CD4-positive, alpha-beta T cell treated with Interleukin-12 subunit alpha and Interleukin-12 subunit beta, for 1 hour (primary cell): ENCODE measurements at places on chromosomes 3 and 15.

GRCh38 chr3:124217542-124217941 is 225.6 kb upstream of the ROPN1 start:
- DNase-seq = no peak

DNA sequence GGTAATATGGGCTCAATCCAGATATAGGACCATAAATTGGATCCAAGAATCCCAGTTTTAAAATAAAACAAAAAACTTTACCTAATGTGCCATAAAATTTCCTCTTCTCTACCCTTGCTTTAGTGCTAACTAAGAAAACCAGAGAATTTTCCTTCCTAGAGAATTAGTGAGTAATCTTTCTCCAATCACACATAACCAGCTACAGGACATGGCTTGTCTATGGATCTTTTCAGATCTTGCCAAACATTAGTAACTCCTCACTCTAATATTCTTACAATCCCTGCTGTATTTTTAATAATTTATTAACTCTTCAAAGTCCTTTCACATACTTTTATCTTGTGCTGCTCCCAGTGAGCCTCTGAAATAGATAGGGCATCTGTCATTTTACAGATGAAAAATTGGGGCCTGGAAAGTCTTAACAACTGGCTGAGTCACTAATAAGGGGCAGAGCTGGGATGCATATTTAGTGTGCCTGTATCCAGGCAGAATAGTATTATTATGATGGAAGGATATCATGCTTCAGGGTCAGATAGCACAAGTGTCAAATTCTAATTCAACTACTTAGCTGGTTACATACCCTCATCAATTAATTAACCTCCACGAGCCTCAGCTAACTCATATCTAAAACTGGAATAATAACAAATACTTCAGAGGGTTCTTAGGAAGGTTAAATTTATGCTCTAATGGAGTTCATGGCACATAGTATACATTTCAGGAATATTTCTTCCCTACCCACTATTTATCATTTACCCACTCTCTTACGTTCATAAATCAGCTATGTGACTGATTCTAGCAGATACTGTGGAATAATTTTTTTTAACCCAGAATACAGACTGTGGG is 5.6 kb downstream of the ZBED2 start:
- DNase-seq = no peak

DNA sequence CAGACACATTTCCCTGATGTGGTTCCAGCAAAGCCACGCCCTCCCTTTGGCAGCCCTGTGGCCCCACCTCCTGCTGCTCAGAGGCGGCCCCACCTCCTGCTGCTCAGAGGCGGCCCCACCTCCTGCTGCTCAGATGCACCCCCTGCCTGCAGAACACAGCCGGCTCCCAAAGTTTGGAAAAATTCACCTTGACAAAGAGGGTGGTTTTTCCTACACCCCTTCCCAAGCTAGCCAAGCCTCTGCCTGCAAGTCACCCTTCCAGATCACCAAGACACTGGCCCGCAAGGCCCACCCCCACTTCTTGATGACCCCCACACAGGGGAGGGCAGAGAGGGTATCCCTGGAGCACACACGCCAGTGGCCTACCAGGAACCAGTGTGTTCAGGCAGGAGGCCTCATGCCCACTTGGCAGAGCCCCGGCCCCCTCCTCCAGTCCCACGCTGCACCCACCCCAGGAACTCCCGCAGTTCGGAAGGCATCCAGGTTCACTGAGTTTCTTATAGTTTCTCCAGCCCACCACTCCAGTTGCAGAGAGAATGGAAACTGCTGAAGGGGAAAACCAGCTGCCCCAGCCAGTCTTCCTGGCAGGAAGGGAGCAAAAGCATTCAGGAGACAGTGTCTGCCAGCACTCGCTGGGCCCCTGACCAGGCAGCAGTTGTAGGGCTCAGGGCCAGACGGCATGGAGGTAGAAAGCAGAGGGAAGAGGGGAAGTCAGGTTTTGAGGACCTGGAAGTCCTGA is 2.3 kb upstream of the HAPLN3 start:
- DNase-seq = peak; percentile 89

DNA sequence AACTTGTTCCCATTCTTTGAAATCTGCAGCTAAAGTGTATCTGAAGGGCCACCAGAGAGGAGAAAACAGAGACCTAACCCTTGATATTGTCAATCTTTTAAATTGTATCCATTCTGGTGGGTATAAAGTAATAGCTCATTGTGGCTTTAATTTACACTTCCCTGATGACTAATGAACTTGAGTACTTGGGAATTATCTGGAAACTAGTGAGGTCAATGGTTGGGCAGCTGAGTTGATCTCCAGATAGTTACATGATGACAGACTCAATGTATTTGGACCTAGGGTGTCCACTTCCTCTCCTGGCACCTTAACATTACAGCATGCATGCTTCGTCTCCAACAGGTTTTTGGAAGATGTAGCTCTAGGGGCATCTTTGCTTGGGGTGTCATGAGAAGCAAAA is 195.2 kb downstream of the PDCD6IP start:
- no peak for DNase-seq

- DNase-seq = no peak
Measured at GRCh38 chr15:65638109-65638508, 16.4 kb downstream of the SLC24A1 start.

- DNase-seq = no peak
Measured at GRCh38 chr3:120470870-120471269, 20.1 kb upstream of the FSTL1 start.

DNA sequence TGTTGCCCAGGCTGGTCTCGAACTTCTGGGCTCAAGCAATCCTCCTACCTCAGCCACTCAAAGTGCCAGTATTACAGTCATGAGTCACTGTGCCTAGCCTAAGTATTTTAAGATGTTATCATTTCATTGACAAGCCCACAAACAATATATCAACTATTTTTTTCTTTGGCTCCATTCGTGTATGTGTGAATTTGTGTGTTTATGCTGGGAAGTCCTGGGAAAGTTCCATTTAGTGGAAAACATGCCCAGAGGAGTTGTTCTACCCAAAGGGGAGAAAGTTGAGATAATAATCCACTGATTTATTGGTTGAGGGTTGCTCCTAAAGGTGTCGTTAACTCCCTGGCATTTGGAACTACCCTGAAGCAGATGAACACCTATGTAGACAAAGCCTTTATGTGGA is 58.8 kb downstream of the KIF9 start:
- DNase-seq = no peak

DNA sequence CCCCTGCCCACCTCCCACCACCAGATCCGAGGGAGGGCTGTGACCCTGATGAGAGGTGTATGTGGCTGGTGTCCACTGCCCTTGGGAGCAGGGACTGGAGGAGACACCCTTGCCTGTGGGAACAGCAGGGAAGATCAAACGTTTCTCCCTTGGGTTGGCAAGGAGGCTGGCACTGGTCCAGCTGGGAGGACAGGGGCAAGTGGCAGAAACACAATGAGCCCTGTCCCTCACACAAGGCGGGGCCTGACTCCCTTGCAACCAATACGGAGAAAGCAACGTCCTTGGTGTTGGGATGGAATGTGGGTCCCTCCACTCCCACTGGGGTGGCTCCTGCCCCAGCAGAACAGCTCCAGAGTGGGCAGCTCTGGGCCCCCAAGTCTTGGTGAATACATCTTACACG is 5.2 kb downstream of the HYAL2 start:
- DNase-seq = no peak
